Left hindlimb (tissue), 1 donor: ENCODE measurements at places on chromosomes 6 and 20.

DNA sequence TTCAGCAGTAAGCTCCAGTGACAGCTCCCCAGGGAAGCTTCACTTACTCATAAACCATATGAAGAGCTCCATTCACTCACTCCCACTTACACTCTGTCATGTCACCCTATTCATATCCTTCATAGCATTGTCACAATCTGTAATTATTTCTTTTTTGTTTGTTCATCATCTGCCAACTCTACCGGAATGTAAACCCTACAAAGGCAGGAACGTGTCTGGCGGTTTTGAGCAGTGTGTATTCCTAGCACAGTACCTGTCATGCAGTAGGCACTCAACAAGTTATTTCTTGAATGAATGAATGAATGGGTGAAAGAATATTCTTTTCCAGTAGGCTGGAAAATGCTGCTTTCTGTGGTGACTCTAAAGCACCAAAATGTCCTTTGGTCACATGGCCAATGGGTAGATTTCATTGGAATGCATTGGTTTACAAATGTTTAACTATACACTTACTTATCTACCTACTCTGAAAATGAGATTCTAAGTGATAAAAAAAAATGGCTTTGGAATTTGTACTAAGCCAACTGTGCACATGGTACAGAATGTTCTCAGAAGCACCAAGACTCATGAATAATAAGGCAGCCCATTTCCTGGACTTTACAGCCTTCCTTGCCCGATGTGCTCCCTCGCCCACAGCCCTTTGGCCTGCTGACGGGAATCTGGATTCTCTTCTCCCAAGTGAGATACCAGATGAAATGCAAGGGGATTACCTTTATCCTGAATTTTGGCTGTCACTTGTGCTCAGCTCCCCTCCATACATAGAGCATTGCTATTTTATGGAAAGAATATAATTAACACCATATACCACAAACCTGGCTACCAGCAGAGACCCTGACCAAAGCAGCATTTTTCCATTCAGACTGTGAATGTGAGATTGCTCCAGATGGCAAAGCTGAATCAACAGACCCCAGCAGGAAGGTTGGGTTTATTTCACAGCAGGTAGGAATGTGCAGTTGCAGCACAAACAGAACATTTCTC is 273.3 kb downstream of the ALDH8A1 start:
- DNase-seq: no peak

DNA sequence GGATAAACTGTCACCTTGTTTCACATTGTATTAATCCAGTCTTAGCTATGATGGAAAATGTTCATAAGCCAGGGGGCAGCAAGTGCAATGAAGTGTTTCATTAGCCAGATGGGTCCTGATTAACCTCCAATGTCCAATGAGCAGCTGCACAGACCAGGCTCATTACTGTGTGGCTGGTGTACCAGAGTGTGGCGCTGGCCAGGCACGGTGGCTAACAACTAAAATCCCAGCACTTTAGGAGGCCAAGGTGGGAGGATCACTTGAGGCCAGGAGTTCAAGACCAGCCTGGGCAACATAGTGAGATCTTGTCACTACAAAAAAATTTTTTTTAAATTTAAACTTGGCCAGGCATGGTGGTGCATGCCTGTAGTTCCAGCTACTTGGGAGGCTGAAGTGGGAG is 201.7 kb upstream of the FOXQ1 start:
- no peak for DNase-seq

- DNase-seq: no peak
Measured at GRCh38 chr6:85008296-85009009, 244.1 kb upstream of the TBX18 start.

DNA sequence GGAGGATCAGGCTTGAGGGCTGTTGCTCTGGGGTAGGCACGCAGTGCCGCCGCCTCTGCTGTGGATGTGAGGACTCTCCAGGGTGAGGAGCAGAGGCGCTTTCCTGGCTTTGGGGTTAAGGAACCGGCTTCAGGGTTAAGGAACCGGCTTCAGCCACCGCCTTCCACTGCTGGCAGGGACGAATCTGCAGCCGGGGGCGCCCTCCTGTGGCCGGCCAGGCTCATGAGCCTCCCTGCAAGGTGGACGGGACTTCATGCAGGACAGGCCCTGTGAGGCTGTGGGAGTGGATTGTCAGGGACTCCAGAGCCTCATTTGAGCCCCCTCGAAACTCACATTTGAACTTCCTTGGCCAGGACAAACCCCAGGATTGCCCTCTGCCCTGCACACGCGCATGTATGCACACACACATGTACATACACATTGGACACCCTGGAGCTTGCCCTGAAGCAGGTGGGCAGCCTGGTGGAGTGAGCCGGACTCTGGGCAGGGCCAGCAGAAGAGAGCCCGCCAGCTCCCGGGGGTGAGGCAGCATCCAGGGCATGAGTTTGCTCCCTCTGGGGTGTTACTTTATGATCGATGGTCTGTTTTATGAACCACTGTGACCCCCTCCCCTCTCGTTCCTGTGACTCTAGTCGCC is 146.9 kb downstream of the PHACTR3 start:
- peak; percentile 89 for DNase-seq

DNA sequence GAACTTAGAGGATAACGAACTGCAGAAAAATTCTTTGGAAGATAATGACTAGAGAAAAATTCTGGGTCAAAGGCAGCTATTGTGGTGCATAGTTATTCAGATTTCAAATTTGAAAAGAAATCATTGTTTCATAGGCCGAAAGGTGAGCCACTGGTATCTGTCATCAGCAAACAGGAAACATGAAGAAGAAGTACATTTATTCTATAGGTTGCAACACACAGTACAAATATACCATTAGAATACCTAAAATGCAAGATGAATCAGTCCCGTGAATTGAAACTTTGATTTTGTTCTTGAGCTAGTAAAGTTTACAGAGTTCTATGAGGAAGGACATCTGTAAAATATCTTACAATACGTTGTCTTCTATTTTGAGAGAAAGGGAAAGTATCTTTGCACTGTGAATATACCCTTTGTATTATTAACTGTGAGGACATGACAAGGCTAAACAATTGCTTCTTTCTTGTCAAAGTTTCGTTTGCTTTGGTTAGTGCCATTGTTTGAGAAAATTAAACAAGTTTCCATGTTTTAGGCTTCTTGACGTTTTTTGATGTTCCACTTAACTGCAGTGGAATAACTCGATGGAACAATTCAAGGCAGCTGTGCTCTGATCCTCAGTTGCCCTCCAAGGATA is 84.7 kb downstream of the HDGFL1 start:
- no peak for DNase-seq

GRCh38 chr6:33419580-33420490 is at the start of gene SYNGAP1:
Gene SYNGAP1, plus strand, starts transcription at chr6:33420065. Its CDS starts 200 bp downstream, at chr6:33420265.
- peak; percentile 83 for DNase-seq

DNA sequence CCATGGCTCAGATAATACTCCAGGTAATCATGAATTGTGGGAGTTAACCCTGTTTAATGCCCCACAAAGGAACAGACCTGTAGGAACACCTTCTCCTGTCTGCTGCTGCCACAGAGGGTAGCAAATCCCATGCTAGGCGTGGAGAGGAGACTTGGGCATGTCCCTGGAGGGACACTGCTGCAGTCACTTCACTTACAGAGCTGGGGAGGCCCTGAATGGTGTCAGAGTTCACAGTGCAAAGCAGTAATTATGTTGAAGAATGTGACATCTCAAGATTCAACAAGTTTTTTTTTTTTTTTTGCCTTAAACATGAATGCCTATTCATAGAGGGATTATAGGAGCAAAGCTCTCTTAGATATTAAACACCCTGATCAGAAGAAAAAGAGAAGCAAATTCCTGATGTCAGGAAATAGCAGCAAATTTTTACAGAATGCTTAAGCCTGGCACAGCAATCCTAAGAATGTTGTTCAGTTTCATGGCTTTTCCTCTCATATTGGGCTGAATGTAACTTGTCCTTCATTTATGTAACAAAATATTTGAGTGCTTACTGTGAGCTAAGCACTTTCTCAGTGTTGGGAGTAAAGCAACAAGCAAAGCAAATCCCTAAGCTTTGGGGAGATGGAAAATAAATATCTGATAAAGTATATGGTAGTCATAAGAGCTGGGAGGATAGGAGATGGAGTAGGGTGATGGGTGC is 45.0 kb downstream of the CARMIL1 start:
- no peak for DNase-seq

- DNase-seq: no peak
Measured at GRCh38 chr6:55836481-55836880, 38.9 kb downstream of the BMP5 start.
